ENCODE measurements at places on chromosomes 2 and 18.
A peak's percentile ranks its signal among the peaks of the same experiment; 100 is the strongest.

DNA sequence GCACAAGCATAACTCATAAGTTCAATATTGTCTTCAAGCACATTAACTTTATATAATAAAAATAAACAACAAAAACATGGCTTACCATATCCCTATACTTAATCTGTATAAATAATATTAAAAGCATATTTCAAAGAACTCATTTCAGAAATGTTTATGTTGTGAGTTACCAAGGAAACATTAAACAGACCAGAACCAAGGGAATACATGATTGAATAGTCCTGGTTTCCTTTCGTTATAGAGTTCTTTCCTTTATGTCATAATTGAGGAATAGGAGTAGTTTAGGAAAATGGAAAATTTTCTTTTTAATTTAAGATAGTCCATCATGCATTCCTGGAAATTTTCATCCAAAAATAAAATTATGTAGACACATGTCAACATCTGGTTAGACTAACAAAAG lies 343.0 kb downstream of the ERBB4 start:
- DNase-seq = no peak

- no peak for DNase-seq
These were observed 678.0 kb downstream of the RNF144A start for GRCh38 chr2:7595206-7595605.

- DNase-seq = no peak
These were observed 271.8 kb downstream of the SRBD1 start for GRCh38 chr2:45339253-45339652.

DNA sequence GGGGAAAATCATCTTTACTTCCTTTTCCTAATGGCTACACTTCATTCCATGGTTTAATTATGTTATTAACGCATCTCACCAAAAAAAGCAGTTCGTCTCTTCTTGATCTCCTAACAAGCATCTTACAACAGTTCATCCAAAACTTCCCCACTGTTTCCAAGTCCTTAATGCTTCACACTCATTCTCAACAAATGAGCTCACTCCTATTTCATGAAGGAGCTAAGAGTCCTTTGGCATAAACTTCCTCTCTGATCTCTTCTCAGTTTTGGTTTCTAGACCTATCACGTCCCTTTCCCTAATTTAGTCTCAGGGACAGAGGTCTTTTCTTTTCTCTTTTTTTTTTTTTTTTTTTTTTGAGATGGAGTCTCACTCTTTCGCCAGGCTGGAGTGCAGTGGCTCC lies 205.9 kb upstream of the SLC39A10 start:
- DNase-seq = no peak

GRCh38 chr2:97005353-97005752 lies 19.0 kb upstream of the FAM178B start:
- DNase-seq = no peak

DNA sequence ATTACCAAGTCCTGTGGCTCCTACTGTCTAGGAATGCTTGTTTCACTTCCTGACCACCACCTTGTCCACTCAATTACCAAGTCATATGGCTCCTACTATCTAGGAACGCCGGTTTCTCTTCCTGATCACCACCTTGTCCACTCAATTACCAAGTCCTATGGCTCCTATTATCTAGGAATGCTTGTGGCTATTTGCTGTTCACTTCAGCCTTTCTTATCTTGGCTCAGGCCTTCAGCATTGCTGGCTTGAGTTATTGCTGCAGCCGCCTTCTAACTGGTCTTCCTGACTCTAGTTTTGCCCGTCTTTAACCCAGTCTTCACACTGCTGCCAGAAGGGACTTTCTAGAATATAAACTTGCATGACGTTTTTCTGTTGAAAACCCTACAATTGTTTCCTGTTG lies 82.5 kb upstream of the GAREM1 start:
- peak; percentile 40 for DNase-seq

Data from amniotic epithelial cell (primary cell).